ENCODE measurements at places on chromosomes 6 and 20.
A peak's percentile ranks its signal among the peaks of the same experiment; 100 is the strongest.

GRCh38 chr6:73929405-73929804, 233.4 kb downstream of the CD109 start:
- no peak for DNase-seq

DNA sequence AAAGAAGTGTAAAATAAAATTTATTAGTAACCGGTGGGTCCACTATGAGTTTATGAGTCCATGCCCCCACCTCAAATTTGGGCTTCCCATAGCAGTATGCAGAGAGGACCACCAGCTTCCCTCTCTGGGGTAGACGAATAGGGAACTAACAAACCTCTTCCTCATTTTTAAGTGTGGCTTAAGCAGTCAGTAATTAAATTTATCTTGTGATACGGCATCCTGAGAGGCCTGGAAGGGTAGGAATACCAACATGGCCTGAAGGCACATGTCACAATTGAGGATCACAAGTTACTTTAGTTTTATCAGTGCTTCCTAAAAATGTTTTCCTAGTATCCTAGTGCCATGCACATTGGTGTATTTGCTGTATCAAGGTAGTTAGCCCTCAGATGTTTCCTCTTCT, 239.9 kb downstream of the HIVEP2 start:
- no peak for DNase-seq

DNA sequence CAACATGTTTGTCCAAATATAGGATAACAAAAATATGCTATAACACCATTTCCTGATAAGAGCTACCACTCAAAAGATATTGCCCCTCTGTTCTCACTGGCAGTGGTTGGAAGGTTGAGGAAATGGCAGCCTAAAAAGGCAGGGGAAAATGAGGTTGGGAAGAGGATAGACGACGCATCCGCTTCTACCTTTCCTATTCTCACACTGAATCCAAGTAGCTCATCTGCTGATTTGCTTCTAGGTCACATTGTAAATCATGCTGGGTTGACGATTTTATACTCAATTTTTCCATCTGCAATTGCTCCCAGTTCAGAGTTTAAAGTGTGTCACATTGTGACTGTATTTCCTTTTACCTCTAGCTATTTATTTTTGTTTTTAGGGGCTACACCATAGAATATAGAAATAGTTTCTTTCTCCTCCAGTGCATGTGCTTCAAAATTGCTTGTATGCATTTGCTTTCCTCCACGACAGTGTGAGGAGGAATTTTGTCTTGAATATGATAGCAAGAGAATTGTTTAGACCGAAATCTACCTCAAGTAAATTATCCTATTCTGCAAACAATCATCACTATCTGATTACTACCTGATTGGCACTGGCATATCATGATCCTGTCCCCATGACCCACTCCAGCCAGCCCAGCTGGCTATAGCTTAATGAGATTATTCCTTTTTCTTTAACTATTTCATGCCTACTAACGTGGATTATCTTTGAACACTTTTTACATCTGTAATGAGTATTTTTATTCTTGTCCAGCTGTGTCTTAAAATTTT, 179.6 kb upstream of the RAB32 start:
- no peak for DNase-seq

GRCh38 chr6:63476302-63476701, 96.0 kb upstream of the LOC128125822 start:
- DNase-seq = no peak

GRCh38 chr6:336159-337114, 44.1 kb downstream of the DUSP22 start:
- DNase-seq = no peak

DNA sequence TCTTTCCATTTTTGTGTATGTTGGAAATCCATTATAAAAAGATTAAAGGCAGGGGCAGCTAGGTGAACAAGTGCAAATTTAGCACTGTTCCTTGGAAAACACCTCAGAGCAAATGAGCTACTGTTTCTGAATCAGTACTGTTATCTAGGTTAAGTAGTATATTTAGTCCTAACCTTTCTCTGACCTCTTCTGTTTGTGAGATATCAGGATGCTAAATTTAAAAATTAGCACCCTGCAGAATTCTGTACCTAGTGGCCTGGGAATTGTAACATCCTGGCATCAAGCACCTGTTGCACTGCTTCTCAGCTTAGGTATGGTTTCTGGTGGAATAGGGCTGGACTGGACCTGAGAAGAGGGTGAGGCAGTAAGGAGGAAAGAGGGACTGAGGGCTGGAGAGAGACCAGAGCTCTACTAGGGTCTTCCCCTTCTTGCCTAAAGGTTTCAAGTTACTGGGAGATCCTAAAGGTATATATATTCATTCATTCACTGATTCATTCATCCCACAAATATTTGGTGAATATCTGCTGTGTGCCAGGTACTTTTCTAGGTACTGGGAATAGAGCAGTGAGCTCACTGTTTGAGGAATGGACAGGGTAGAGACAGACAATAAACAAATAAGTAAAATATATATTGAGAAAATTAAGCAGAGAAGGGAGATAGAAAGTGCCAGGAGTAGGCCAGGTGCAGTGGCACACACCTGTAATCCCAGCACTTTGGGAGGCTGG, 5.2 kb downstream of the ZNF76 start:
- DNase-seq = no peak

DNA sequence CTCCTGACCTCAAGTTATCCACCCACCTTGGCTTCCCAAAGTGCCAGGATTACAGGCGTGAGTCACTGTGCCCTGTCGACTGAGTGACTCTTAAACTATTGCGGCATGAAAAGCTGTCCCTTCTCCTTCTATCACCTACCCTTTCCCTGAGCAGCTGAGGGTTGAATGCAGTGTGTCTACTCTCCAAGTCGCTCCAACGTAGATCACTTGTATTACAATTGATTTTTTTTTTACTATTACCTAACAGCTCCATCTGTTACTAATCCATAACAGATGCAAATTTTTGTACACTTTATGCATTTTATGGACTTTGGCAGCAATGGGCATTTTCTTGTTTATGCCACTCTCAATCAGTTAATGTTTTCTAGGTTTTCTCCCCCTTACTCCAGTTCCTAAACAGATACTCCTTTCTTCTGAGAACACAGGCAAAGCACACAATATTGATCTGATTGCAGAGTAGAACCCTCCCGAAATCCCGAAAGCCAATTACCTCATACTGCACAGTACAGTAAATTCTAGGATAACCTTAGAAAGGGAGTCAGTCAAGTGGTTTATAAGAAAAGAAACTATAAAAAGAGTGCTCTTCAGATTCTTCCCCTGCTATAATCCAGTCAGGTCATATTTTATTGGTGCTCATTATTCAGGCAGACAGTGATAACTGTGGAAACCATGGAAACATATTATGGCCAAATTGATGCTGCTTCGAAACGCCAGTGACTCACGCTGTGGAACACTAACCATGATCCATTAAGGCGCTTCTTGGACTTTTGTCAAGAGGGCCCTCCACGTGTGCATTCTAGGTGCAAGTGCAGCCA, 273.0 kb downstream of the ADGB start:
- DNase-seq = no peak

- DNase-seq = peak; percentile 81
Observed at GRCh38 chr6:36679043-36679833, 724 bp downstream of the CDKN1A start.

DNA sequence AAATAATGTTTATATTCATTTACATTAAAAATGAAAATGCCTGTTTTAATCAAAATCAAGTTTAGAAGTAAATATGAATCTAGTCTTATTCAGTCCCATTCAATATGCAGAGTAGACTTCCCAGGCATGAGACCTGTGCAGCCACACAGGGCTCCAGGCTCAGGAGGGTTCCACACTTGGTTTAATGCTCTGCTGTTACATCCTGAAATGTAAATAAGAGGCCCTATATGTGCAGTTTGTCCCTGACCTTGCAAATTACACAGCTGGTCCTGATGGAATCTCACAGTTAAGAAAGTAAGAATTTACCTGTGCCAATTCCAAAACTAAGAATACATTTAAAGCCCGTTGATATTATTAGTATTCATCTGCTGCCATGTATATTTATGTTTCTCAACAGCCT, 79.4 kb downstream of the ARHGAP18 start:
- no peak for DNase-seq

DNA sequence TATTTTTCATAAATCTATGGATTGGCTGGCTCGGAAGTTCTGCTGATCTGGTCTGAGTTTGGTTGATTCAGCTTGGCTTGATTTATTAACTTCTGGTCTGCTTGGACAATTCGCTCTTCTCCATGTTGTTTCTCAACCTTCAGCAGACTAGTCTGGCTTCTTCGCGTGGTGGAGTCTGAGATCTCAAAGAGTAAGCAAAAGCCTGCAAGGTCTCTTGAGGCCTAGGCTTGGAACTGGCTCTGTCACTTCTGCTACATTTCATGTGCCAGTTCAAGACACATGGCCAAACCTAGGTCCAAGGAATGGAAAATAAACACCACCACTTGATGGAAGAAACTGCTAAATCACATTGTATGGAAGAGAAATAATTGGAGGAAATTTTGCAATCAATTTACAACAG, 115.1 kb upstream of the JAG1 start:
- no peak for DNase-seq

DNA sequence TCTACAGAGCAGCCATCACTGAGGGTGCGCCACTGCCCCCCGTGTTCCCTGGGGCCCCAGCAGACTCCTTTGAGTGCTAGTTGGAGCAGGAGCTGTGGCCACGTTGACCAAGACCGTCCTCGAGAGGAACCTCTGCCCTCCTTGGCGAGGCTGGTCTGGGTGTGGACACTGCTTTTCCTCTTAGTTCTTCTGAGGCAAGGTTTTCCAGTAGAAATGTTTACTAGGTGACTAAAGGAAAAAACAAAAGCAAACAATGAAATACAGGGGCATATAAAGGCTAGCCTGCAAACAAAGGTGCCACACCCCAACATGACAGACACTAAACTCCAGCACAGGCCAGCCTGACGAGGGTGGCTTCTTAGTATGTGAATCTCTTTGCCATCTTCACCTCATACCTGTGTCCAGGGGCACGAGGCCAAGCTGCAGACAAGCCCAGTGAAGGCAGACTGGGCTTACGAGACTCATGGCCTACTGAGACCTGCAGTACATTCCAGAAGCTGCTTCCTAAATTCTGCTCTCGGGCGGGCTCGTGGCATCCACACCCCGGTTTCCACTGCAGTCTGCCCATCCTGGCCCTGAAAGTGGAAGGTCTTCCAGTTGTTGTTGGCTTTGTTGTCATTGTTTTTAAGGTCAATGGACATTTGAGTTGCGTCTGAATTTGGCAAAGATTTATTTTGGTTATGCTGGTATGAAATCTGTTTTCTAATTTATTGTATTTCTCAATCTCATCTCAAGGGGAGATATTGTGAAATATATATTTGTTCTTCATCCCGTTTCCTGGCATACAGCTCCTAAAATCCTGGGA, 39.2 kb downstream of the FAM50B start:
- no peak for DNase-seq

GRCh38 chr6:106519460-106520394, 109.6 kb downstream of the RTN4IP1 start:
- no peak for DNase-seq

GRCh38 chr6:142953373-142954273, 8.6 kb upstream of the HIVEP2 start:
- DNase-seq = no peak

DNA sequence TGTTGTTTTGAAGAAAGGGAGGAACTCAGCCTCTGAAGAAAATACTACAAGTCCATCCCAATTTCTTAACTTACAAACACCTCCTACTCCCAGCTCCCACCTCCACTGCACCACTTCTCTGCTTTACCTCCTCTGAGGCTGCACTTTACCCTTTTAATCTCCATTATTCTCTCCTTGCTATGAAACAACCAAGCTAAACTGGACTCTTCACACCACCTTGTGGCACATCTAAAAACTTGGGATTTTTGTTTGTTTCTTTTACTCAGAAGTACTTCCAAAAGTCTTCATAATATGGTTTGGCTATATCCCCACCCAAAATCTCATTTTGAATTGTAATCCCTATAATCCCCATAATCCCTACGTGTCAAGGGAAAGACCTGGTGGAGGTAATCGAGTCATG, 142.2 kb downstream of the MOXD1 start:
- DNase-seq = no peak

DNA sequence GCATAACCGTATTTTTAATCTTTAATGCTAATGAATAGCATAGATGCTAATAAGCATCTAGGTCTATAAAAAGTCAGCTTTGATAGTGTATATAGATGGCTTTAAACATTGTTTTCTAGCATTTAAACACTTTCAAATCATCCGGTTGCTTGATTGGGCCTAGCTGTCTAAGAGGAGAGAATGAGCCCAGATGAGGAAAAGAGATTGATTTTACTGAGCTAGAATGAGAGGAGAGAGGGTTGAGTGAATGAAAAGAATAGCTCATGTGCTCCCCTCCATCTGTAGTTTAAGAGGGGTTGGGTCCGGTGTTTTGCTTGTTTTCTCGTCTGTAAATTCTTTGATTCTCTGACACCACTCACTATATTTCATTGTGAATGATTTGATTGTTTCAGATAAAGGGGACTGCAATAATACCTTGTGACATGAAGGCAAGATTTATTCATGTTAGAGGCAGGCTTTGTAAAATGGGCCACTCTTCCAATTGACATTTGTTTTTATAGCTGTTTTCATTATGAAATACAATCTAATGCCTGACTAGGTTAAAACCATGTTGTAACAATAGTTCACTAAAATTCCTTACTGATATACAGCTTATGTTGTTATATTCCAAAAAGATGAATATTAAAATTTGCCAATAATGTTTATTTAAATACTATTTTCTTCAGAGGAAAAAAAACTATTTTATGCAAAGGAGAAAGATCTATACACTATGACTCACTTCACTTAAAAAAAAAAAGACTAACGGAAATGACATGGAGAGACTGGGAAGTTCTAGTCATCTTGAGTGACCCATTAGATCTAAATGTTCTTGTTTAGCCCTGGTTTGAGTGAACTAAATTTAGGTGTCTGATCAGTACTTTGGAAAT, 3.2 kb downstream of the PTPN1 start:
- DNase-seq = no peak
